ENCODE measurements at places on chromosomes 1 and 21.

GRCh38 chr1:2411801-2412394 lies 466 bp downstream of the PEX10 start:
- DNase-seq: no peak

DNA sequence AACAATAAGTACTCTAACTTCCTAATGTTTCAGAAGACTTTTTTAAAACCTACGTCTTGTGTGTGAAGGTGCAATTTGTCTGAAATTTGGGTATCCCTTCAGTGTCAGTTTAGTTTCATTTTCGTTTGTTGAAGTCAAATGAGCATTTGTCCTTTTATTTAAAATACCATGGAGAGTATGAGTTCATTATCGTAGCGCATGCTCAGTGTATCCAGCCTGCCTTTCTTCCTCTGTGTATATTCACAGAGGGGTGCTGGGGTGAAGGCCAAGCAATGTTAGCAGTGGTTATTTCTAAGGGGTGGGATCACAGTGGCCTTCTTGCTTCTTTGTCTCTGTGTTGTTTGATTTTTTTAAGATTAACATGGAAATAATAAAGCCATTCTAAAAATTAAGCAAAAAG lies 43.2 kb downstream of the CNN3 start:
- DNase-seq: no peak

GRCh38 chr1:228898582-228898992 lies 163.3 kb downstream of the RHOU start:
- peak; percentile 35 for DNase-seq

- no peak for DNase-seq
Measured at GRCh38 chr1:208347191-208347590, 103.0 kb upstream of the PLXNA2 start.

- DNase-seq: no peak
Measured at GRCh38 chr1:147547065-147547464, 5.8 kb downstream of the BCL9 start.

- no peak for DNase-seq
Measured at GRCh38 chr1:208939537-208940085, 643.9 kb upstream of the CAMK1G start.

- DNase-seq: no peak
Measured at GRCh38 chr1:237756304-237756967, 134.3 kb downstream of the ZP4 start.

DNA sequence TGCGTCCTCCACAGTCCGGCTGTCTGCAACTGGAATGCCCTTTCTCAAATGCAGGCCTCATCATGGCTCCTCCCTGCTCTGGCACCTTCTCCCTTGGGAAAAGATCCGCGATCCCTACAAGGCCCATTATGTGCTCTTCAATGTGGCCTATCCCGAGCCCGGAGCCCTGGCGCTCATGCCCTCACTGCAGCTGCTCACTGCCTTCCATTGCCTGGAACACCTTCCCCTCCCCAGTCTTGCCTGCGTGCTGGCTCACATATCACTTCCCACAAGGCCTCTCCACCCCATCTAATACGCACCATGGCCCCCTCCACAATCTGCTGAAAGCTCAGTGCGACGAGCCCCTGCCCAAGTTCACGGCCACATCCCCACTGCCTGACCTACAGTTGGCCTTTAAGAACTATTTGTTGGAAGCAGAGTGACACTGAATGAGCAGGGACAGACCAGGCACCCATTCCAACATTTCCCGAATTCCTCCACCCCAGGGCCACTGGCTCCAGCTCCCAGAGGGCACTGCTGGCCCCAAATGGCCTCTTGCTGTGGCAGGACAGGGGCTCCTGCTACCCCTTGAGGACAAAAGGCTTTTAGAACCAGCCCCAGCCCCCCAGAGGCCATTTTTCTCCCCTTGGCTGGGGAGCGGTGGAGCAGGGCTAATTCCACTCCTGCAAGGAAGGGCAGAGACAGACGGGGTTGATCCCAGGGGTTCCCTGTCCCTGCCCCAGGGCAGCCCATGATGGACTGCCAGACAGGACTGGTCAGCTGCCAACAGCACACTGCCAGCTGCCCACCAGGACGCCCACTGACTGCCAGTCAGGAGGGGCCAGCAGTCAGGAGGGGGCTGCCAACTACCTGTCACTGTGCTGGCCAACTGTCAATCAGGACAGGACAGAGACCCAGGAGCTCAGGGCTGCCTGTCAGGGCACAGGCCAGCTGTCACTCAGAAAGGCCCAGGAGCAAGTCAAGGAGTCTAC lies 64.8 kb downstream of the DHRS3 start:
- DNase-seq: no peak
